ENCODE measurements at places on chromosomes 6 and 20.
A peak's percentile ranks its signal among the peaks of the same experiment; 100 is the strongest.

GRCh38 chr6:20569000-20569610 lies 34.8 kb downstream of the CDKAL1 start:
- no peak for DNase-seq

DNA sequence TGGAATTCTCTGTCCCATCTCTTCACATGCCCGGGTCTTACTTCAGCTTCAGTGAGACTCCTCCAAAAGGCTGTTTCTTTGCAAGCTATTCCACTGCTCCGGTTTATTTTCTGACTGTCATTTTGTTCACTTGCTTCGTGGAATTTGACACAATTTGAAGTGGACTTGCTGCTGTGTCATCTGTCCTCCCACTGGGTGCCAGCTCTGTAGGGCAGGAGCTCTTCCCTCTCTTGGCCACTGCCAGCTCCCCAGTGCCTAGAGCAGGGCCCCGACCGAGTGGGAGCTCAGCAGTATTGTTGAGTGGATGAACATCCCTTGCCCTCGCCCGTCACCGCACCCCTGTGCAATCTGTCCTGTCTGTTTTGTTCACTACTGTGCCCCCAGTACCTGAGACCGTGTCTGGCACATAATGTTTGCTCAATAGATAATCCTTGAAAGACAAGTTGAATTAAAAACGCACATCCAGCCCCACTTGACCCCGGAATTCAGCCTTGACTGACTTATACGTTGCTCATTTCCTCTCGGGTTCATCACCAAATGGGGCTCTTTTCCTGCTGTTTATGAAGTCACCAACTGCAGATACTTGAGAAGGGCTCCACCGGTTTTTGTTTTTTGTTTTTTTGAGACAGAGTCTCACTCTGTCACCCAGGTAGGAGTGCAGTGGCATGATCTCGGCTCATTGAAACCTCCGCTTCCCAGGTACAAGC lies 170.3 kb upstream of the KCNG1 start:
- DNase-seq, result no peak

DNA sequence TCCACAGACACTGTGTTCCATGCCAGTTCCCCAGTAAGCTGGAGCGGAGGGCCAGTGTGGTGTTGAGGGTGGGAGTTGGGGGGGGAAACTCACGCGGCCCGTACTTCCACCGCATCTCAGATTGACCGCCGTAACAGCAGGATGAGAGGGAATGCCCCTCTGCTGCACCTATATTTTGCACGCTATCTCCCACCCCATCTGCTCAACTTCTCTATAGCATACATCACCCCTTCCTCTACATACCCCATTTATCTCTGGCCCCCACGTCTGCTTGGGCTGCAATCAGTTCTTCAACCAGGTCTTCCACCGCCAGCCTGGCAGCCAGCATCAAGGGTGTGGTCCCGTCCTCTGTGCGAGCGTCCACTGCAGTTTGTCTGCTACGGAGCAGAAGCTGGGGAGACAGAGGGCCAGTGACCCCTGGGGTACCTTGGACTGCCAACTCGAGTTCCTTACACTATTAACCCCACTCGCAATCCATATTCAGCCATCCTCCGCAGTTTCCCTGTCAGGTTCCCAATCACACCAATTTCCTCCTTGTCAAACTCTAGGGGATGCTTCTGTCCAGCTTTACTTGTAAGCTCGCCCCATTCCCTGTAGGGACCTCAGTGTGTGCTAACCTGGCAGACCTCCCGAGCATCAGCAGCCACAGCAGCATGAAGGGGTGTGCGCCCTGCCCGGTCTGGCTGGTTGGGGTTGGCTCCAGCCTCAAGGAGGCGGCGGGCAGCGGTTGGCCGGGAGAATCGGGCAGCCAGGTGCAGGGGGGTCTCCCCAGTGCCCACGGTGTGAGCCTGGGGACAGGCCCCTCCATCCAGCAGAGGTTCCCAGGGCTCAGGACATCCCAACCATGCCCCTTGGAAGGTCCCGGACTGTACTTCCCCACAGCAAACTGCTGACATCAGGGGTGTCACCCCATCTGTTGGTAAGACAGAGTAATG lies 4.5 kb upstream of the GPSM3 start:
- DNase-seq, result peak; percentile 51

- DNase-seq, result peak; percentile 98
Measured at GRCh38 chr6:77456531-77457248, 6.6 kb downstream of the HTR1B start.

GRCh38 chr20:32434434-32434833 lies 76.3 kb downstream of the ASXL1 start:
- no peak for DNase-seq

DNA sequence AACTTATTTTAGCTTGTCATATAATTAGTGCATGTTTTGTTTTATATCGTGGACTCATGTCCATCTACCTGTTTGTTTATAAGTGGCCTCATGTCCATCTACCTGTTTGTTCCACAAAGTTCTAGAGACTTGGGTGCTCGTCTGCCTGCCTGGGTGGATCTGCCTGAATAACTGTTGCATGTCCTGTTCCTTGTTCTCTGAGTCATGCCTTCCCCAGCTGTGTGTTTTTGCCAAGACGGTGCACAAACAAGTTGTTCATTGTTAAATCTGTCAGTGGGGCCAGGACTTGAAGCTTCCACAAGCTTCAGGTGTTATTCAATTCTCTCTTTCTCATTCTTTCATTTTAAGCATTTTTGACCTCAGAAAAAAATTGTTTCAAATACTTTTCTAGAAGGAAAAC lies 358.0 kb upstream of the CITED2 start:
- peak; percentile 79 for DNase-seq

DNA sequence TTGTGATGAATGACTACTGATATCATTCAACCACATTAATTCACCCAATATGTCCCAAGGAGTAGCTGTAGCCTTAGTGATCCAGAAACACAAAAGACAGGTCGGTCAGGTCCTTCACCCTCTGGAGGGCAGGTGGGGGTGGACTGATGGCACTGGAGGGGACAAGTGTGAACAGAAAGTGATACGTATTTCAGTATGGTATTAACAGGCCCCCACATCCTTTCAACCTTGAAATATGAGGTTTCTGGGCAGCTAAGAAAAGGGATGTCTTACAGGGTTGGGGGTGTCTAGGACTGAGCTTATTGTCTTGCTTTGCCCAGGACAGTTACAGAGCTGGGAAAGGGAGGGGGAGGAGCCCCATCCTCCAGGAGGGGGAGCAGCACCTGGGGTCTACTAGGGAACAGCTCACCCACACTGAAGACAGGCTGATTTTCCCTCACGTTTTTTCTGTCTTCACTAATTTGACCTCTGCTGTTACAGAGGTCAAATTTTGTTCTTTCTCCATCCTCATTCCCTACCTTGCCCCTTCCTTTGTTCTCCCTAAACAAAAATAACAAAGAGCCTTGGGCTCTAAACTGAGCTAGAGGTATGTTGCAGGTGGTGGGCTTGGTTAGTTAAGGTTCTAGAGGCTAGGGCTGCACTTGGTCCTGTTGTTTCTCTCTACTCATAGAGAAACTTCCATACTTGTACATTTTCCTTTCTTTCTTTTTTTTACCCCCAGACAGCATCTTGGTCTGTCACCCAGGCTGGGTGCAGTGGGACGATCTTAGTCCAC lies 38.0 kb upstream of the EEF1A1 start:
- no peak for DNase-seq

DNA sequence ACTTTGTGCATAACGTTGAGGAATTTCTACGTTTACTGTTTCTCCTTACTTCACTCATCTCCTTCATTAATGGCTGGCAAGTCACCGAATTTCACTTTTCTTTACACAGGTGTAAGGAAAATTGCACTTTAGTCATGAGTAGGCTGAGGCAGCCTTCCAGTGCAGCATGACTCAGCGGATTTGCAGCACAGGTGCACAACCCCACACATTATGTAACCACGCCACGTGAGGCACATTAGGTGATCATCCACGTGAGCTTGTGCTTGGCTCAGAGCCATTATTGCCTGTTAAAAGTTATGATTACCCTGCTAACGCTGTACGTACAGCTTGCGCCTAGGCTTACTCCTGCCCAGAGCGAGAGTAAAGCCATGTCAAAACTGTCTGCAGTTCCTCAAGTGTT lies 158.8 kb downstream of the NKAIN2 start:
- DNase-seq, result no peak

DNA sequence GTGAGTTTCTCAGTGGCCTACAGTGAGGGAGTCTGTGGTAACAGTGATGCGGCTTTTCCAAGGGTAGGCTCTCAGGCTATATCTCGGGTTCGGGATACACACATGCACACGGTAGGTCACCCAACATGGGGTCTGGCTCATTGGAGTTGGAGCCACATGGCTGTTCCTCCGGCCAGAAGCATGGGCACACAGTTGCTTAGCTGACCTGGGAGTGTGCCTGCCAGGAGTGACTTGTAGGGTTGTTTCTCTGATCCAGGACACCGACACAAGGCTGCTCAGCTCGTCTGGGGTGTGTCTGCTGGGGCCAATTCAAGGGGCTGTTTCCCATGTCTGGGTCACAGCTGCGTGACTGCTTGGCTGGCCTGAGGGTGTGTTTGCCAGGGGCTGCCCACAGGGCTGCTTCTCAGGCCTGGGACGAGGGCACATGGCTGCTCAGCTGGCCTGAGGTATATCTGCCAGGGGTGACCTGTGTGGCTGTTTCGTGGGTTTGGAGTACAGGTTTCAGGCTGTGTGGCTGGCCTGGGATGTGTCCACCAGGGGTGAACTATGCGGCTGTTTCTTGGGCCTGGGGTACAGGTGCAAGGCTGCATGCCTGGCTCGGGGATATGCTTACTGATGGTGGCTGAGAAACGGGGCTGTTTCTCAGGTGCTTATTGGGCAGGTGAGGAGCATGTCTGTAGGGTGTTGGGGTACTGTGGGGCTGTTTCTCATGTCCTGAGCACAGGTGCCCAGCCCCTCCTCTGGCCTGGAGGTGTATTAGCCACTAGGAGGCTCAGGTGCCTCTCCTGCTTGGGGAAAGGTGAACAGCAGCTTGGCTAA lies 15.2 kb downstream of the KIF25 start:
- no peak for DNase-seq

DNA sequence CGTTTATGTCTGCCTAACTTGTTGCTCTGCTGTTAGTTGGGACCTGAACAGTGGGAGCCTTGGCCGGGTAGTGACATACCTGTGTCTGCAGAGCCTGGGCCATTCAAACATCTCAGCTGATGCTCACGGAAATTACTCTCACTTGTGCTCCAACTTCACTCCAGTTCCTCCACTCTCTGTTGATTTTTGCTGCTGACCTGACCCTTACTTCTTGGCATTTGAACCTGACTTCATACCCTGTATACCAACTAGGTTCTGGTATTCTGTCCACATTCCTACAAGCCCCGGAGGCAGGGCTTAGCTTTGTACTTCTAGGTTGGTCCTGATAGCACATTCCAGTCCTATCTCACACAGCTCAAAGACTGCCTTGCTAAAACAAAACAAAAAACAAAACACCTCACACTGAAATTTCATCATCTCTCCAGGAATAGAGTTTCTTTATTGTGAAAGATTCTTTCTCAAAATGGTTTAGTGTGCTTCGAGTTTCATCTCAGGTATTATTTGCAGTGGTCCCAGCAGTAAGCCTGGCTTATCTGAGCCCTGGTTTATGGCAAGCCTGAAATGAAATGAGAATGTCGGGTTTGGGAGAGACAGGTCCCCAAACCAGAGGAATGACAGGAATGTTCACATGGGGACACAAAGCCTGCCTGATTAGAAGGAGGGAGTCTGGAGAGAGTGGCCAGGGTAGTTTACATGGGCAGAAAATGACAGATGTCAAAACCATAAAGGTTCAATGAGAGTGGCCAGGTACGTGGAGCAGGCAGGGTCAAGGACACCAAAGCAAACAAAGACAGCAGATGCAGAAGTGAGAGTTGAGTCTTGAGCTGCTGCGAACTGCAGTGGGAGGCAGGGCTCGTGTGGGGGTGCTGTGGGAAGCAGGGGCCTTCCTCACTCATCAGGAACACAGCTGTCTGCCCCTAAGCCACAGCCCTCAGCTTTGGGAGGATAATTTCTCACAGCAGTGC lies 174.2 kb upstream of the HDAC2 start:
- no peak for DNase-seq

DNA sequence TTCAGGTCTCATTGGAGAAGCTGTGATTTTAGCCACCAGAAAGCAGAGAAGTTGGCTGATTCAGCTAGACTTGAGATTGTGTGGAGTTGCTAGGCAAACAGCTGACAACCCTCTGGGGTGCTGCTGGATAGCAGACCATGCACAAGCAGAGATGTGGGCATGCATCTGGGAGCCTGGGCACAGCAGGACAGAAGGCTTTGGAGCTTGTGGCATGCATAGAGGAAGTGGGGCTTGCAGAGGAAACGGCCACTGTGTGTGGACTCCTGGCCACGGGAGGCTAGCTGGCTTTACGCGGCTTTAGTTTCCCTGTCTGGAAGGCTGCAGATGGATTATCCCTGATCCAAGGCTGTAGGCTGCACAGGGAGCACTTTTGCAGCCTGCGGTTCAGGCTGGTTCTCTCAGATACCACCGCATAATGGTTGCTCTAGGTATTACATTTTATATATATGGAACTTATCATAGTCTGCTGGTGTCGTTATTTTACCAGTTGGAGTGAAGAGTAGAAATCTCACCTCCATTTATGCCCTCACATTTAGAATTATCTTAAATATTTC lies 10.4 kb downstream of the ZNF831 start:
- DNase-seq, result no peak

- no peak for DNase-seq
Measured at GRCh38 chr20:32165836-32166545, 41.6 kb downstream of the PLAGL2 start.

DNA sequence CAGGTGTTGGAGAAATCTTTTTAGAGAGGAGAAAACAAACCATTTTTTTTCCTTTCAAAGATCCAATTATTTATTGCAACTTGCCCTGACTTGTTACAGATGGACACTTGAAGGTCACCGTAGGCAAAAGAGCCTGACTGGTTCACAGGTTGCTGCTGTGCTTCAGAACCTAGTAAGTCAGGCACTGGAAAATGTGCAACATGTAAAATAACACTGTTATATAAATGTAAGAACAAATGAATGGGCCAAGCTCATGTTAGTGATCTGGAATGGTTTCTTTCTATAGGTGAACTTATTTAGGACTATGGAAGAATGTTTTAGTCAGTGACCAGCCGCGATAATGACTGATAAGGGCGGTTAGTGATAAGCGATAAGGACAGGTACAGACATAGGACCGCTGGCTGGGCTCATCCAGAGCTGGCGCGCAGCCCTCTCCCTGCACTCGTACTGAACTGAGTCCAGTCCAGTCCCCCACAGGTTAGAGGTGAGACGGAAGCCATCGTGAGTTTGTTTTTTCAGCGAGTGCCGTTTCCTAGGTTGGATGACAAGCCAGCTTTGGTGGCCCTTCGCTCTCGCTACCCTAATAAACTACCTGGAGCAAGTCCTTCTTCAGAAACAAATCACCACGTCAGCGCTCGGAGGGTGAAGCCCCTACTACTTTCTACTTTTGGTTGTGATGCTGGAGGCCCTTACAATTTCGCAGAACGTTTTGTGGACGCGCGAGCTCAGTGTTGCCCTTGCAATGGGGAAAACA lies 94.4 kb upstream of the PRDM1 start:
- DNase-seq, result peak; percentile 24

- no peak for DNase-seq
Measured at GRCh38 chr20:53034899-53035298, 62.7 kb downstream of the TSHZ2 start.

DNA sequence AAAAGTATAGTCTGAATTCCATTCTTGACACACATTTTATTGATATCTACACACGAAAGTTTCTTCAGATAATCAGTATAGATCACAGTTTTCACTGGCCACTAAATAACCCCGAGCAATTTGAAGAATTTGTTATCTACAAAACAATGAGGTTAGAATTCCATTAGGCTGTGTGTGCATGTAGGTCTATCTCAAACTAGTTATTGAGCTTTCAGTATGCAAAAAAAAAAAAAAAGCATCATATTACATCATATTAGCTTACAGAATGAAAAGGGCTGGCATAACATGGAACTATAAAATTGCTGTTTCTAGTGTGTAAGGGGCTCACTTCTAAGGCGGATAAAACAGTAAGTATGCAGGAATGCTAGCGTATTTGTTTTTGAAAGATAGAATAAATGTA lies 59.5 kb upstream of the ADGRG6 start:
- peak; percentile 36 for DNase-seq

GRCh38 chr6:91719414-91719813 lies 1132.5 kb upstream of the MAP3K7 start:
- DNase-seq, result no peak

All from cardiac muscle cell (in vitro differentiated cells and primary cell).